ENCODE measurements at places on chromosomes 12 and 14. TPM values are rescaled to one million over a fixed set of nuclear protein-coding genes. Genes with fewer than 3 reads are reported as not detected.
A peak's percentile ranks its signal among the peaks of the same experiment; 100 is the strongest.

- H3K27ac ChIP-seq: no peak overlapping the region
- no peak overlapping the region for H3K4me3 ChIP-seq
- H3K36me3 ChIP-seq: no peaks in the 10 kb centered on the region
- H3K27me3 ChIP-seq: no peaks in the 10 kb centered on the region
- DNase-seq: no peak
- no peaks in the 10 kb centered on the region for H3K4me1 ChIP-seq
Observed at GRCh38 chr14:64654246-64654900, 49.9 kb upstream of the PLEKHG3 start.

DNA sequence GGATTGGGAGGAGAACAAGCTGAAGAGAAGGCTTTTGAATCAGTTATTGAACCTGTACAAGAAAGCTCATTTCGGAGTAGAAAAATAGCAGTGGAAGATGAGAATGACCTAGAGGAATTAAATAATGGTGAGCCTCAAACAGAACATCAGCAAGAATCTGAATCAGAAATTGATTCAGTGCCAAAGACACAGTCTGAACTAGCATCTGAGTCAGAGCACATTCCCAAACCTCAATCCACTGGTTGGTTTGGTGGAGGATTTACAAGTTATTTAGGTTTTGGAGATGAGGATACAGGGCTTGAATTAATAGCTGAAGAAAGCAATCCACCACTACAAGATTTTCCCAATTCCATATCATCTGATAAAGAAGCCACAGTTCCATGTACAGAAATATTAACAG lies 13.5 kb downstream of the MIA2 start:
- no peaks in the 10 kb centered on the region for H3K27me3 ChIP-seq
- H3K4me3 ChIP-seq: no peak overlapping the region
- no peaks in the 10 kb centered on the region for H3K36me3 ChIP-seq
- H3K27ac ChIP-seq: no peak overlapping the region

DNA sequence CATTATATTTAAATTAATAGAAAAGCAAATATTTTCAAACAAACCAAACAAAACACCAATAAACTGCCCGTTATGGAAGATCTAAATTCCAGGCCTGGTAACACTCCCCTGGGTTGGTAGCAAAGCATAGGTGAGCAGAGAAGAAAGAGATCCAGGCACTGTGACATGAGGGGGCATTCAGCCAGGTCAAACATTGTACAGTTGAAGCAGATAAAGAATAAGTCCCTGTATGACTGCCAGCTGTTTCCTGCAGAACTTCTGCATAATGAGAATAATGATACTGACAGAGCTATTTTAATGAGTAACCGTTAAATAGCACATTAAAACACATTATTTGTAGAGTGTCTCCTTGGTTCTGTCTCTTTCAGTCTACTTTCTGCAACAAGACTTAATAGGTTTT lies 35.4 kb downstream of the SLC38A1 start:
- no peak for DNase-seq
- H3K4me3 ChIP-seq: no peak overlapping the region
- no peak overlapping the region for H3K27ac ChIP-seq
- H3K36me3 ChIP-seq: no peaks in the 10 kb centered on the region
- peaks cover 3% of the 10 kb centered on the region for H3K4me1 ChIP-seq
- no peaks in the 10 kb centered on the region for H3K27me3 ChIP-seq

GRCh38 chr12:49609875-49610154 lies 4.4 kb upstream of the FAM186B start:
- H3K27me3 ChIP-seq: peaks cover 1% of the 10 kb centered on the region
- no peak overlapping the region for H3K27ac ChIP-seq
- H3K4me3 ChIP-seq: no peak overlapping the region
- no peak for DNase-seq
- no peaks in the 10 kb centered on the region for H3K4me1 ChIP-seq
- peaks cover 5% of the 10 kb centered on the region for H3K36me3 ChIP-seq

HCAR2 gene
- total RNA-seq: not detected

DNA sequence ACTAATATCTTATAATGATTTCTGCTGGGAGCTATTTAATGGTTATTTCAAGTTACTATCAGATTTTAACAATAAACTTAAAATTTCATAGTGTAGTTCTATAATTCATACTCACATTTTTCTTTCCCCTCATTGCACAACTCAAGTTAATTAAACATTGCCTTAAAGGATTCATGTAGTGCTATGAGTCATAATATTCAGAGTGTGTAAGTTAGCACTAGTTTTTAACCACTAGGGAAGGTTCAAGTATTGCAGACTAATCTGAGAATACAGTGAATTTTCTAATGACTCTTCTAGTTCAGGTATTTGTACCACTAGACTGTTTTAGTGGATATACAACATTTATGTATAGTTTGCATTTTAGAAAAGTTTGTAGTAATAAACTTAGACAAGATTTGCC lies 49.9 kb downstream of the FOXA1 start:
- no peak overlapping the region for H3K4me3 ChIP-seq
- no peaks in the 10 kb centered on the region for H3K36me3 ChIP-seq
- H3K27me3 ChIP-seq: no peaks in the 10 kb centered on the region
- no peaks in the 10 kb centered on the region for H3K4me1 ChIP-seq

DNA sequence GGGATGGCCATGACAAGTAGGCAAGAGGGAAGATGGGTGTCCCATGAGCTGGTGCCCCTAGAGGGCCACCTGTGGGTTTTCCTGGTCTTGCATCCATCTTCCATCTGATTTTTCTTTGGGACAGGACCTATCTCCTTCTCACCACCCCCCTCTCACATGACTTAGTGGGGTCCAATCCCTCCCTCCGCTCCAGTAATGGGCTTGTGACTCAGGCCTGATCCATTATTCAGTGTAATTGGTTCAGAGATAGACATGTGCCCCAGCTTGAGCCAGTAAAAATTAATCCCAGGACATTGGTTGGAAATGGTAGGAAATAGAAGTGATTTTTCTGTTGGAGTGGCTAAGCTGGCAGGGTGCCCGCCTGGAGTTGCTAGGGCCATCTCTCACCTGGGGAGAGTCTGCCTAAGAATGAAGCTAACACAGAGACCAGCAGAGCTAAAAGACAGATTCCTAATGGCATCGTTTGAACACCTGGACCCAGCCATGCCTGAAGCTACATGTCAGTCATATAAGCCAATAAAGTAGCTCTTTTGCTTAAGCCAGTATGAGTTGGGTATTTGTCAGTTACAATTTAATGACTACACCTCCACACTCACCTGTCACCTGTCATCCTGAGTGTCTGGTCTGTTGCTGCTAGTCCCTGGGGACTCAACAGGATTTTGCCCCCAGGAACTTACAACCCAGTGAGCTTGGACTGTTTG lies 14.7 kb downstream of the RASAL1 start:
- H3K27me3 ChIP-seq: peaks cover 7% of the 10 kb centered on the region
- no peak overlapping the region for H3K27ac ChIP-seq
- H3K4me3 ChIP-seq: no peak overlapping the region

RAB21 gene
- total RNA-seq: 66.1 TPM

DNA sequence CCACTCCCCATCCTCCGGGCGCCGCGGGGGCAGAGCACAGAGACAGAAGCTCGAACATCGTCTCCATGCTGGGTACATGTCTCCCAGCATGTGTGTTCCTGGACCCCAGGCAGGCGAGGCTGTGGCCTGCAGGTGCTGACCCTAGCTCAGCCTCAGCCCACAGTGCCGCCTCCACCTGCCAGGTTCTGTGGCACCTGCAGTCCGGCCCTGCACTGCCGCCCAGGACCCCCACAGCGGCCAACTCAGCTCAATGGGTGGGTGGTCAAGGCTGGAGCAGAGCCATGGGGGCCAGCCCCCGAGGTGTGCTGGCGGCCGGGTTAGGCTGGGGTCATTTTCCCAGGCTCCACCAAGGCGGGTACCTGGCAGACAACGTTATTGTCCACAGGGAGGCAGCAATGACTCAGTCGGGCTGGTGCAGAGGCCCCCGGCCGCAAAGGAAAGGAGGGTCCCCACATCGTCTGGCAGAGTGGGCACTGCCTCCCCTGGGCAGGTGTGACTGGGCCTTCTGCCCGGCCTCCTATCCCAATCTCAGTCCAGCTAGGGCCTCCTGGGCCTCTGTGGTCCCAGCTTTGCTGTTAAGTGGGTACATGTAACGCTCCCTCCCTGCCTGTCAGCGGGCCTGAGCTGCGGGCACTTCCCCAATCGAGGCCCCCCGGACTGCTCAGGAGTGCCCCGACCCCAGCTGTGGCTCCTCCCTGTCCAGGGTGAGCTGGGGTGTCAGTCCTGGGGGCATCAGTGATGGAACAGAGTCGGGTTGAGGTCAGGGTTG lies 20.2 kb upstream of the NUDT14 start:
- peaks cover 21% of the 10 kb centered on the region for H3K27me3 ChIP-seq
- H3K27ac ChIP-seq: no peak overlapping the region
- H3K36me3 ChIP-seq: no peaks in the 10 kb centered on the region
- DNase-seq: peak; percentile 19
- no peaks in the 10 kb centered on the region for H3K4me1 ChIP-seq

DNA sequence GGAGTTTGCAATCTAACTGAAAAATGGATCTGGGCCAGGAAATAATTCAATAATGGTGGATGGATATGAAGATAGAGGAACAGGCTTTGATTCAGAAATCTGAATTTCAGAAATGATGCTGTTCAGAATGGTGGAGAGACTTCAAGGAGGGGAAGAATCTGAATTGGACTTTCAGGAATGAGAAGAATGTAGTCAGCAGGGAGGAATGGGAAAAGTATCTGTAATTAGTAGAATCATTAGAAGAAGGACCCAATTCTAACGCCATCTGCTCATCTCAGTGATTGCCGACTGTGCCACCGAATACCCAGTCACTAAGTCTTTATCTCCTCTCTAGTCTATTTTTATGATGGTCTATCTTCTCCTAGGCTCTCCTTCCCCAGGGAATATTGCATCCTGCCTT lies 363.2 kb downstream of the GALC start:
- no peaks in the 10 kb centered on the region for H3K27me3 ChIP-seq
- peaks cover 5% of the 10 kb centered on the region for H3K4me1 ChIP-seq
- DNase-seq: no peak

CLEC6A gene
- not detected for total RNA-seq

GRCh38 chr14:38175658-38176057 lies 32.0 kb upstream of the SSTR1 start:
- DNase-seq: no peak
- no peaks in the 10 kb centered on the region for H3K4me1 ChIP-seq
- no peaks in the 10 kb centered on the region for H3K27me3 ChIP-seq
- peaks cover 5% of the 10 kb centered on the region for H3K36me3 ChIP-seq
- H3K4me3 ChIP-seq: no peak overlapping the region

NANOG gene
- 1.3 TPM for total RNA-seq

DNA sequence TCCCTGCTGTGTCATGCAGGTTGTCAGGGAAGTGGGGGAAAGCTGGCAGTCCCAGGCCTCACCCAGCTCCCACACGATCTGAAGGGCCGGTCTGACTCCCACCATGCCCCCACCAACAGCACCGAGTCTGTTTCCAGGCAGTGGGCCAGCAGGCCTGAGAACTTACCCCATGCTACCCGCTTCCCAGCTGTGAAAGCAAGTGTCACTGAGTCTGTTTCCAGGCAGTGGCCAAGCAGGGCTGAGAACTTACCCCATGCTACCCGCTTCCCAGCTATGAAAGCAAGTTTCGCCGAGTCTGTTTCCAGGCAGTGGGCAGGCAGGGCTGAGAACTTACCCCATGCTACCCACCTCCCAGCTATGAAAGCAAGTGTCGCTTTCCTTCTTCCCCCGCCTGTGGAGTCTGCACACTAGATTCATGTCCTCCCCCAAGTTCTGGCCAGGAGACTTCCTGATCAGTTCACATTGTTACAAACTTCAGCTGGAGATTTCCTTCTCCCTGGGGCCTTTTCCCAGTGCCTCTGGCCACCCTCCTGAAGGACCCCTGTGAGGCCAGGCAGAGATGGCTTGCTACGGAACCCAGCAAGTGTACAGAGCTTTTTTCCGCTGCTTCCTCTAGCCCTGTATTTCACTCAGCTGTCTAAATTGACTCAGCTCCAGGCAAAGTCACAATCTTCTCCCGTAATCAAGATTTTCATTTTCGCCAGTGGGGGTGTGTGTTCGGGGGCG lies 435.4 kb downstream of the TMTC2 start:
- H3K36me3 ChIP-seq: peaks cover 11% of the 10 kb centered on the region
- no peak overlapping the region for H3K4me3 ChIP-seq
- peaks cover 8% of the 10 kb centered on the region for H3K27me3 ChIP-seq
- no peak for DNase-seq

DNA sequence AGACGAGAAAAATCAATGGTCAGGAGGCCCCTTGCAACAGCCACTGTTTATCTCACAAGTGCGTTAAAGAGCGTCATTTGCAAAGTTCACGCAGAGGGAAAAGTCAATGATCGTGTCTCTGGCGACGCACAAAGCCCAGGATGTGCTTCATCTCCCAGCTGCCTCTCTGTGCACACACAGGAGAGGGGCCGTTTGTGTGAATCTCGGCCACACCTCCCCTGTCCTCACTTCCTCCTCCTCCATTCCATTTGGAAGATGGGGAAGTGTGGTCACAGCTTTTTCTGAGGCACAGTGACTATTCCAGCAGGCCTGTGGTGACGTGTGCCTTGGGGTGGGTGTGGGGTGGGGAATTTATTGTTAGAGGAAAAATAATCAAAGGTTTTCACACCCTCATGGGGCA lies 90.4 kb downstream of the RBM19 start:
- H3K27me3 ChIP-seq: peaks cover 5% of the 10 kb centered on the region
- peaks cover 7% of the 10 kb centered on the region for H3K36me3 ChIP-seq
- no peak overlapping the region for H3K4me3 ChIP-seq
- H3K4me1 ChIP-seq: peaks cover 8% of the 10 kb centered on the region
- DNase-seq: no peak

GRCh38 chr12:41419131-41419893 lies 231.2 kb downstream of the PDZRN4 start:
- no peaks in the 10 kb centered on the region for H3K27me3 ChIP-seq
- no peaks in the 10 kb centered on the region for H3K36me3 ChIP-seq
- H3K27ac ChIP-seq: no peak overlapping the region
- H3K4me1 ChIP-seq: no peaks in the 10 kb centered on the region
- DNase-seq: no peak

DNA sequence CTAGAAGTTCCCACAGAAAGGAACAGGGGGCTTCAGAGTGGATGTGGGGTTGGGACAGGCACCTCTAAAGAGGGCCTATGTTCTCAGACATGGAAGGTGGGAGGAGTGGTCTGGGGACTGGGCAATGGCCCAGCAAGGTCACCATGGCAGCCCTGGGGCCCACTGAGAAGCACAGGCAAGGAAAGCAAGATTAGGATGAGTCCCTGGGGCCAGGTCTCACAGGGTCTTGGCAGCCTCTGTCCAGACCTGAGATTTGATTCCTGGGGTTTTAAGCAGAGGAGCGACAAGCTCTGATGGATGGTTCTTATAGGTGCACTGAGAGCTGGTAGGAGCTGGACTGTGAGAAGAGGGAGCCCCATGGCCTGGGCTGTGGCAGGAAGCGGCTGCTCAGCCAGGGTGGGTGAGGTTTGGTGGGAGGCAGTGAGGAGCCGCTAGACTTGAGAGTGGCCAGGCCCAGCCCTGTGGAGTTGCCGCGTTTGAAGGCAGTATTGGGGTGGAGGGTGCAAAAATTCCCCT lies 44.0 kb downstream of the DLK1 start:
- H3K4me1 ChIP-seq: peaks cover 3% of the 10 kb centered on the region
- H3K27me3 ChIP-seq: peaks cover 9% of the 10 kb centered on the region
- no peak overlapping the region for H3K4me3 ChIP-seq
- H3K36me3 ChIP-seq: peaks cover 18% of the 10 kb centered on the region

Data from glutamatergic neuron (in vitro differentiated cells).